ENCODE measurements at places on chromosomes 5 and 9.

DNA sequence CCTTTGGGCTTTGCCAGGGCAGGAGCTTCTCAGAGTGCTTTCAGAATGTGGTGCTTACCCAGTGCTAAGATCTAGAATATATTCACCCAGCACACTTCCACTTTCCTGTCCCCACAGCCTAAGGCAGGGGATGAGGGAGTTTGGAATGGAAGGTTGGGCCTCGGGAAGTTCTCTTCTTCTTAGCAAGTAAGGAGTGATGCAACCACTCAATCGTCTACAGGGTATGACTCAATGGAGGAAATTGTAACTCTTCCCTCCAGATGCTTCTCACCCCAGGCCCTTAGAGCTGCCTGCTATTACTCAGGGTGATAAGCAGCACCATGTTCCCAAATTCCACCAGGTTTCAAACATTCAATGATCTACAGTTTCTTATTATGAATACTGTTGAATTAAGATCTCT is 30.8 kb upstream of the AGGF1 start:
- no peak for DNase-seq

DNA sequence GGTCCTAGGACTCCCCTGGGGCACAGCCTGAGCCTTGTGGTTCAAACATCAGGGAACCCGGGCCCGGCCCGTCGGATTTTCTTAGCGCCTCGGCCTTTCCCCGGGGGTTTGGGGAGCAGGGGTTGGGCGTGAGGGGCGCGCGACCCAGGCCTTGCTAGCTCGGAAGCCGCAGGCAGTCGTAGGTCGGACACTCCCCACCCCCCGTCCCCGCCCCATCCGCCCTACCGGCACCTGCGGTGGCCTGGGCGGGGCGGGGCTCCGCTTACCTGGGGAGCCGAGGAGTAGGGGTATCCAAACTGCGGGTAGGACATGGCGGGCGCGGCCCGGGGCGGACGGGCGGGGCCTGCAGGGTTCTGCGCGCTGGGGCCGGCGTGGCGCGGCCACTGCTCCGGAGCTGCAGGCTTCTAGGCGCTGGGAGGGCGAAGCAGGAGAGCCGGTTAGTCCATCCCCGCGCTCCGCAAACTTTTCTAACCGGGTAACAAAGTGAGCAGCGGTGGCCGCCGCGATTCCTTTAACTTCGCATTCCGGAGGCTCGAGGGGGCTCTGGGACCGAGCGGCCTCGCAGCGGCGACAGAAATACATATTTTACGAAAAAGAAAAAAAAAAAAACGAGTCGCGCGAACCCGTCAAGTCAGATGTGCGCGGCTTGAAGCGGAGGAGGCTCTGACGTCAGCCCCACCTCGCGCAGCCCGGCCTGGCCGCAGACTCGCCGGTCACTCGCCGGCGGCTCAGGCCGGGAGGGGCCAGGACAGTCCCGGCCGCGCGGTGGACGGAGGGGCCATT is at the start of gene IRX4:
Gene IRX4 (minus strand): TSS at position 589 of the 783 bp plus-strand sequence. CDS start 278 bp downstream, at position 311.
- DNase-seq = no peak

- no peak for DNase-seq
These were observed 17.4 kb upstream of the LRRC19 start for GRCh38 chr9:27022920-27023319.

DNA sequence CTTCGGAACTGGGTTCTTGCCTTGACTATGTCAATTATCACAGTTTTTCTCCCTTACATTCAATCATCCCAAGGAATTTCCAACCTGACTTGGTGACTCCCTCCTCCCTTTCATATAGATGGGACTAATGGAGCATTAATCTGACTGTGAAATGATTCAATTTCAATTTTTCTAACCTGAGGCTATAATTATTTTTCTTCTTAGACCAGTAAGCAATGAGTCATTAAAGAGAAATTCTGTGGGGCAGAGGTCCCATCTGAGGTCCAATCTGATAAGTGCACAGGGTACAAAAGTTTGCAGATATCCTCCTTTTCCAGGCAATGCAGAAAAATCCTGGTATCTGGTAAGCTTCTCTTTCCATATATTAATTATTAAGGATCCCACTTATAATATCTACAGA is 18.9 kb downstream of the PDE4D start:
- DNase-seq = no peak

DNA sequence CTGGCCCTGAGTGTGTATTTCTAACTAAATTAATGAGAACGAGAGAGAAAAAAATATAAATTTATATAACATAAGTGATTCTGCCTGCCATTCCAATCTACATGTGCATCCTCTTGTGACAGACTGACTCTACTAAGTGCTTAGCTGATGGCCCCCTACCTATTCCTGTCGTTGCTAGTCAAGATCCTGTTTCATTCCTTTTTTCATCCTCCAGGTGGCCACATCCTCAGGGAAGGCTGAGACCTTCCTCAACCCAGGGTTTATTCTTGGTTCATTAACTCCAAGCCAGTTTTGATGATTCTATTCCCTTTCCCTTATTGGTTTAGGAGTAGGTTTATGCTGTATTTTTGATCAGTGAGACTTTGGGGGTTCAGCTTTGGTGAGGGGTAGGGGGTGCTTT is 201.3 kb downstream of the C9orf152 start:
- DNase-seq = no peak

DNA sequence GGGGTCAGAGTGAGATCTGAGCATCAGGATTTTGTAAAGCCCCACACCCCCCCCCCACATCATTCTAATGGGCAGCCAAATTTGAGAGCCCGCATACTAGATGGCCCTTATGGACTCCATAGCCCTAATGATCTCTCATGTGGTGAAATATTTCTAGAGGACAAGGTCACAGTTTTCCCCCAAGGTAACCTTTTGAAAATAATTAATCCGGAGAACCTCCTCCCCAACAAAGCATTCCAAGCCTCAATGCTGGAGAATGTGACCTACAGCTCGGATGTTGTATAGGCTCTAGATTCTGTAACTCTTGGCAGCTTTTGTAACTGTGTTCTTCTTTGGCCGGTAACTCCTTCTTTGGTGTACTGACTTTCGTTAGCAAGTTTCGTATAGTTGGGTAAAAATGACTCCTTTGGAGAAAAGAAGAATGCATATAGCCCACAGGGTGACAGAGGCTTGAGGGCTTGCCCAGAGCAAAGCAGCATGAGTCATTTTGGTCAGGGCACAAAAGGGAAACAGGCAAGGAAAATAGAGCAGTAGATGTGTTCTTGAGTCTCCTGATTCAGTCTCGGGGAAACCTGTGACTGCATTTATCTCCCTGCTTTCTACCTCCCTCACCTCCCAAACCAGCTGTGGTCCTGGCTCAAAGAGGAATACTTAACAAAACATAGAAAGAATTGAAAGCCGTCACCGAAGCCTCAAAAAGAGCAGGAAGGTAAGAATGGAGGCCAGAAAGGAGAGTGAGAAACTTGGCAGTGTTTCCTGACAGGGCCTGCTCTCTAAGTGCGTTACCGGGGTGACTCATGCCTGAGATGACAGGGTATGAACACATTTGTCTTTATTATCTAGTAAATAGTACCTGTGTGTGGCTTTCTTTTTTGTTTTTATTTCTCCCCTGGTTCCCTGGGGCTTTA is 6.6 kb upstream of the XPA start:
- DNase-seq = no peak

DNA sequence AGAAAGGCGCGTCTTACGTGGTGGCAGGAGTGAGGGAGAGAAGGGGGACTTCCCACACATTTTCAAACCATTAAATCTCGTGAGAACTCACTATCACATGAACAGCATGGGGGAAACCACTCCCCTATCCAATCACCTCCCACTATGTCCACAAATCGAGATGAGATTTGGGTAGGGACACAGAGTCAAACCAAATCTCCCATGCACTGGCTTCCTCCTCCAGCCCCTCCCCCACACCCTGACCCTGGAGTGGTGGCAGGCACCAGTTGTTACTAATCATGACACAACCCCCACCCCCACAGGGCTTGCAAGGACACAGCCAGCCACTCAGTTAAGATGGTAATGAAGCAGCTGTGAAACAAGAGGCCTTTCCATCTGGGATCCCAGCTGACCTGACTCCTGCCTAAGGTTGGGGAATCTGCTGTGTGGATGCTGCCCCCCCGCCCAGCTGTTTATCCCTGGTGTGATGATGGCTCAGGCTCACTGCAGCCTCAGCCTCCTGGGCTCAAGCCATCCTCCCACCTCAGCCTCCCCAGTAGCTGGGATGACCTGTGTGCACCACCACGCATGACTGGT is 57.1 kb upstream of the FUBP3 start:
- peak; percentile 100 for DNase-seq

DNA sequence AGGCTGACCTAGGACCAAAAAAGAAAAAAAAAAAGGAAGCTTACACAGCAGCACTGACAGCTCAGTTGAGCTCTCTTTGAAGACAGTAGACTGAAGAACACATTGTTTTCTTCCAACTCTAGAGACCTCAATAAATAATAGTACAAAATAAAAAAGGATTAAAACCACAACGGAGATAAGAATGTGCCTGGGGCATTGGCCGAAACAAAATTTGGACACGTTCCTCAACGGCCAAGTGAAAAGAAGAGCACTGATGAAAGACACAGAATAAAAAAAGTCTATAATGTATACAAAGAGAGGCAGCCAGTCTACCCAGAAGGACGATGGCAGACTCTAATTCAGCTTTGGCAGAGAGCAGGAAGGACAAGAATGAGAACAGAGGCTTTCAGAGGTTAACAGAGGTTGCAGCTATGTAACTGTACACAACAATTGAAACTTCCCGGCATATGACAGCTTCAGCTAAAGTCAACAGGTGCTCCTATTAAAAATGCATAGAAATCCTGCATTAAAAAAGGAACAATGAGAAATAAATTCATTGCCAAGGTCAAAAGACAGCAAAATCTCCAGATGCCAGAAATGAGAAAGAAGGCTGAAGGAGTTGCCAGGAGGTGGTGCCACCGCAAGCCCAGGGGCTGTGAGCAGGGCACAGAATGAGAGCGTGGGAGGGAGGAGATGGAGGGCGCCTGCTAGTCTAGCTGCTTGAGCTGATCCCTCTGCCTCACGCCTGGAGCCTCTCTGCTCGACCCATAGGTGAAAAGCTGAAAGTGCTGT is 113.9 kb downstream of the DCP2 start:
- DNase-seq = peak; percentile 35

GRCh38 chr5:14266171-14266570 is 123.0 kb downstream of the TRIO start:
- no peak for DNase-seq

- peak; percentile 51 for DNase-seq
These were observed 10.2 kb downstream of the MAMDC2 start for GRCh38 chr9:70053864-70054263.

DNA sequence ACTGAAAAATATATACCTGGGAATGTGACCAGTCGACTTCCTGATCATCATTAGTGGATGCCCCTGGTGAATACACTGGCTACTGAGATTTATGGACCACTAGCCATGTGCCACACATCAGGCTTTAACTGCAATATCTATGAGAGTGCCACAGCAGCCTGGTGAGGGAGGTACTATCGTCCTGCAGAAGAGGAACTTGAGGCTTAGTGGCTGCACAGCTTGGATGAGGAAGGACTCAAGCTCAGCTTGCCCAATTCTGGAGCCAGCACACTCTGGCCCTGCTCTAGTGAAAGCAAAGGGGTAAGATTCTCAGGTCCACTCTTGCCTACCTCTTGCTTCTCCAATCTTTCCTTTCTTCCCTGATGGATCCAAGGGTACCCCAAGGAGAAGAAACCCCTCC is 129.3 kb downstream of the ENTREP1 start:
- DNase-seq = no peak

- no peak for DNase-seq
These were observed 122.9 kb upstream of the DAB2 start for GRCh38 chr5:39547553-39548154.

GRCh38 chr5:138240650-138241385 is 27.7 kb upstream of the CDC23 start:
- DNase-seq = no peak

GRCh38 chr9:5292141-5292540 is 12.4 kb downstream of the RLN2 start:
- no peak for DNase-seq

- no peak for DNase-seq
These were observed 23.2 kb upstream of the TERT start for GRCh38 chr5:1317921-1318565.

- no peak for DNase-seq
These were observed 368.0 kb upstream of the GRIN3A start for GRCh38 chr9:102106439-102106838.

DNA sequence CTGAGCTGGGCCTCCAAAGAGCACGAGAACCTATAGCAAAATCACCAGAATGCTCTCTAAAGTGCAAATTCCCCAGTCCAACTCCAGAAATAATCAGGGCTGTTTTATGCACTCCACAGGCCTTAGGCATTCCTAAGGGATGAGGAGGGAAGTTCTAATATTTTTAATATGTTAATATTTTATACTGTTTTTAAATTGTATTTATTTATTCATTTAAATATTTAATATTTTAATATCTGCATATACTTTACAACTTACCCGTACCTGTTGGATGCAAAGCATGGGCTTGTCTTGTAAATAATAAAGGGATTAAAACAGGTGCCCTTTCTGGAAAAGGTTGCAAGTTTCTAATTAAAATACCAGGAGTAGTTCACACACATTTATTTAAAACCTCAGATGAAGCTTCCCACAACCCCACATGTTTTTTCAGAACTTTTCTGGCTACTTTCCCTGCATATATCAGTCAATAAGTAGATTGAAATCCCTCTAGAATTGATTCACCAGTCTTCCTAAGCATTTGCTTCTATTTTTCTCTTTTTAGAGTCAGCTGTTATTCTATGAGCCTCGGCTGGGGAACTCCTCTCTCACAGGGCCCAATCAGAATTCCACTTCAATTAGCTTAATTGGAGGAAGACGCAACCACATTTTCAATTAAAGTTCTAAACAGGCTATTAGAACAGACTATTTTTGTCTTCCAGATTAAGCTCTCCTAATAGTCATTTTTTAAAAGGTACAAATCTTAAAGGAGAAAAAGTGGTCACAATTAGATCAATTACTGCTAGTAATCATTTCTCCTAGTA is 140.8 kb downstream of the CDH6 start:
- DNase-seq = no peak

DNA sequence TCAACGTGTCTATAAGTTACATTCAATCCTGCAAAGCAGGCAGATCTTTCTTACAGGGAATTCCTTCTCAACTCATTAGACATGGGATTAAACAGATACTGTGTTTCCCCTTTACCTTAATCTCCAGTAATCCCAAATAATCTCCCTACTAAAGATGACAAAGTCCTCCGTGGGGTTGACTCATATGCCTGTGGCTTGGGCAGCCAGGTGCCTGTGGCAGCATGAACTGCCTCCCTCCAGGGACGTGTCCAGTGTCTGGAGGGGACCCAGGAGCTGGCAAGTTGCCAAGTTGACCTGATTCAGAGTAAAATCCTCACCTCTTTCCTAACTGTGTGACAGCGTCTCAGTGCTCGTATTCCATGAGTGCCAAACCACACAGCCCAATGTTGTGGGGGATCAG is 94.6 kb upstream of the PTCH1 start:
- DNase-seq = no peak

- no peak for DNase-seq
These were observed 383.4 kb downstream of the BRINP1 start for GRCh38 chr9:118985851-118986250.

DNA sequence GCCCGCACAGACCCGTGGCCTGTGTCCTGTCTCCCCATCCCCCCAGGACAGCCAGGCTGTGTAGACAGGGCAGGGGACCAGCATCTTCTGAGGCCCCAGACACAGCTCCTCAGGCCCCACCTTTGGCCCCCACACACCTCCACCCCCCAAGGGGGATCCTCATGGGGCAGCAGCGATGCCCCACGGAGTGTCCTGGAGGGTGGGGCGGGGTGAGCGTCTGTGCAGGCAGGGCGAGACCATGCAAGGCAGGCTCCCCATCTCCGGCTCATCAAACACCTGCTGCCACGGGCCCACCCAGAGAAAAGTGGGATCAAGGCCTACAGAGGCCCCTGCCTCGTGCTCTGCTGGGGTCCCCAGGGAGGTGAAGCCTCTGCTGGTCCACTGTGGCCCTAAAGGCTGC is 118.7 kb upstream of the FOXD4L5 start:
- DNase-seq = no peak
